ENCODE measurements at places on chromosomes 1 and 21.
A peak's percentile ranks its signal among the peaks of the same experiment; 100 is the strongest.

DNA sequence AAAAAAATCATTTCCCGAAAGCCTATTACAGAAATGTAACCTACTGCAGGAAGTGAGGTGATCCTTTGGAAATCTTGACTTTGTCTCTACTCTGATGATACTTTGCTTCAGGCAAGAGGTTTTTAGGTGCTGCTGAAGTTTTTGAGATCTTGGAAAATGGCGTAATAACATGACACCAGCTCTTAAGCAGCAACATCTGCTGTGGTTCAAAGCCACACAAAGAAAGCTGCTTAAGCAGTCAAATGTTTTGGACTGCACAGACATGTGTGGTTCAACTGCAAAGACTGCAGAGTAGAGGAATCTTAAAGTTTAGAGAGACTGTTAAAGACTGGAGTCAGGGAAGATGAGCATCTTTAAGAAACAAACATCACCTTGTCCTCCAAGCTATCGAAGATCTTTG is 139.0 kb downstream of the RASAL2 start:
- DNase-seq: no peak

- DNase-seq: no peak
Measured at GRCh38 chr1:19654386-19654785, 10.3 kb downstream of the NBL1 start.

GRCh38 chr21:16073586-16073985 is 343.8 kb downstream of the USP25 start:
- no peak for DNase-seq

DNA sequence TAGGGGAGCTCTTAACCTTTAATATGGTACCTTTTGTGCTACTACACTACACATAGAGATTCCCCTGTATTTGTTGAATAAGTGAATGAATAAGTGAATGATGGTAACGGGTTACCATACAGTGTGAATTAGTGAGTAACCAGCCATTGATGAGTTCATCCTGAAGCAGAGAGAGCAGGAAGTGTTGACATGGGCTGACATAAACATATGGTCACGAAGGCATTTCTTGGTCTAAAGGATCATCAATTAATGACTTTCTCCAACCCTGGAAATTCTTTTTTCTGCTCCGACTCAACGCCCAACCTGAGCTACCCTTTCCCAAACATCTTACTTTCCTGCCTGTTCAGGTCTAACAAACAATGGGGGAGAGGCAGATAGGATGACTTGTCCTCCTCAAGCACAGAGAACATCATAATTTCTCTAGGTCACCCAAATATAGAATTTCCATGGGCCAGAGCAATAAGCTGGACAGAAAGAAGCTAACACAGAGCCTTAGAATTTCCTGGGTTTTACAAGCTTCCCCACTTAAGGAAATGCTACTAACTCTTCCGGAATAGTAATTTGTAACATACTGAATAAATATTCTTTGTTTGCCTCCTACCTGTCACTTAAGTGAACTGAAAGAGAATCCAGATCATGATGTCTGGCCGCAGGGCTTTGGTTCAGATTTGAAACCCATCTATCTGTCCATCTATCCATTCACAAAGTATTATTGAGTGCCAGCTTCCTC is 114.7 kb upstream of the NGF start:
- DNase-seq: no peak

- no peak for DNase-seq
Measured at GRCh38 chr1:212082765-212083406, 47.3 kb downstream of the DTL start.

GRCh38 chr1:246506674-246507481 is at the start of gene SMYD3:
SMYD3 (minus strand) TSS chr1:246507279.
- peak; percentile 78 for DNase-seq

DNA sequence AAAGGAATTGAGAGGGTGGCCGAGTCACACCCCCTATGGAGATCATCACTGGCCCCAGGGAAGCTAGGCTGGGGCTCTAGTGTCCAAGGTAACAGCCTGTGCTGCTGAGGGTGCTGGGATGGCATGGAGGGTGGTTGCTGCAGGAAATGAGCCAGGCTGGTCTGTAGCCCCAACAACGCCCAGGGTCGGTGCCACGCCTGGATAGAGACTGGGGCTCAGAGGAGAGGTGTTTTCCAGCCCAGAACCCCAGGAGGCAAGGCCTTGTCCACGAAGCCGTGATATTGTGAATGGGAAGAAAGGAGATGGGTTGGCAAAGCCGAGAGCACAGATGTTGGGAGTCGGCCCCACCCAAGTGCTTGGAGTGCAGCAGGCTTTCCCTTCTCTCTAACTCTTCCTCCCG is 68.9 kb upstream of the ACTRT2 start:
- DNase-seq: no peak

DNA sequence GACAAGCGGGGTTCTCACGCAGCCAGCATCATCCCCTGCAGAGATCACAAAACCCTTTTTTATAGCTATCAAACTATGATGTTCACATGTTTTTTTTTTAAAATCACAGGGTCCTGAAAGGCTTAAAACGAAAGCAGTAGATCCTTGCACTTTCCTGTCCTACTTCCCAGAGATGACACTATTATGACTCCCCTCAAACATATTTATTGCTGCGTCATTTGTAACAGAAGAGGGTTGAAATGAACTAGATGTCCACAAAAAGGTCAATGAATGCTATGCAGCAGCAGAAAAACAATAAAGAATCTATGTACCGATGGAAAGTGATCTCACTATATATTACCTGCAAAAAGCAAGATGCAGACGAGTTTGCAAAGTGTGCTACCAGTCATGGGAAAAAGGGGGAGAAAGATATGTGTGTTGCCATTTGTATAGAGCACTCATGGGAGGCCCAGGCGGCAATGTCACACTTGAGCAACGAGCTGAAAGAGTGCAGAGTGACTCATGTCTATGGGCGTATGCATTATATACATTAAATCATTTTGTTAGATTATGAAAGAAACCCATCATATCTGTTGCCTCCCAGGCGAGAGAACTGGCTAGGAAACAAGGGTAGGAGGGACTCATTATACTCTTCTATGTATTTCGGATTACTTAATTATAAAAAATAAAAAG is 68.9 kb upstream of the PARP1 start:
- no peak for DNase-seq

GRCh38 chr1:203519053-203519840 is 25.3 kb downstream of the OPTC start:
- no peak for DNase-seq

DNA sequence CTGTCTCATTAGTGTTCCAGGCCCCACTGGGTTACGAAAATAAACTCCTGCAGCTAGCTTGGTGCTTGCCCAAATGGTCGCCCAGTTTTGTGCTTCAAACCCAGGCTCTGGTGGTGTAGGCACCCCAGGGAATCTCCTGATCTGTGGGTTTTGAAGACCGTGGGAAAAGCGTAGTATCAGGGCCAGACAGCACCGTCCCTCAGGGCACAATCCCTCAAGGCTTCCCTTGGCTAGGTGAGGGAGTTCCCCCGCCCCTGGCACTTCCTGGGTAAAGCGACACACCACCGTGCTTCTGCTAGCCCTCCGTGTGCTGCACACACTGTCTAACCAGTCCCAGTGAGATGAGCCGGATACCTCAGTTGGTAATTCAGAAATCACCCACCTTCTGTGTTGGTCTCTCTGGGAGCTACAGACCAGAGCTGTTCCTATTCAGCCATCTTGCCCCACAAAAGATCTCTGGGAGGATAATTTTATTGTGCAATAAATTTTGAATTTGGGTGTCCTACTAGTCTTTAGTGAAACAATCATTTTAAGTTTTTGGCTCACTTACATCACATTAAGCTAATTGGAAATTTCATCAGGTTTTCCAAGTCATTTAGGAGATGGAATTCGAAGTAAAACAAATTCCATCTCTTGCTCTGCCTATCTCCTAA is 9.4 kb upstream of the SLC25A24 start:
- peak; percentile 10 for DNase-seq

DNA sequence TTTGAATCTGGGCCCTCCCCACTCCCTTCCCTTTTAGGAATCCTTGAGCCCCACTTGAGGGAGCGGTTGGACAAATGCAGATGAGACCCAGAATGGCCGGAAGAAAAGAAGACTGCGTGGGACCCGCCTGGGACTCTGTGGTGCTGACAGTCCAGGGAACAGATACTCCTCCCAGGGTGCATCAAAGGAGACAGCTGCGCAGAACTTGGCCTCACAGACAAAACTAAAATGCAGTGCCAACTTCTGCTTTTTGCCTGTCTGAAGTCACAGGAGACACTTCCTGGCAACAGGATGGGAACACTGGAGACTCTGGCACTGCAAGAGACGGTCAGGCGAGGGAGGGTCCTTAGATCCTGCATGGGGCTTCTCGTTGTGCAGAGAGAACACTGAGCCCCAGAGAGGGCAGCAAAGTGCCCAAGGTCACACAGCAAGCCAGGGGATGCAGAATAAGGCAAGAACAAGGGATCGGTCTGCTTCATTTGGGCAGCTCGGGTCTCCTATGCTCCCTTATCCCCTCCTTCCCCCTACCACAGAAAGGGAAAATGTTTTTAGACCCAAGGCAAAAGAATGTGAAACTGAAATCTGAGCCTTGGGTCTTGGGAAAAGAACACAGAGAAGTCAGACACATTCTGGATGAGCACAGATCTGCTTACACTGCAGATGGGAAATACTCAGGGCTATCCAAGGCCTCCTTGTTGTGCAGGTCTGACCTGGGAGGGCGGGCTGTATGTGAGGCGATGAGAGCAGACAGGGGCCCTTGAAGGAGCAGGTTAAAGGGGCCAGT is 182.4 kb downstream of the TRABD2B start:
- DNase-seq: no peak

GRCh38 chr1:38819040-38819439 is 40.5 kb downstream of the RRAGC start:
- no peak for DNase-seq

DNA sequence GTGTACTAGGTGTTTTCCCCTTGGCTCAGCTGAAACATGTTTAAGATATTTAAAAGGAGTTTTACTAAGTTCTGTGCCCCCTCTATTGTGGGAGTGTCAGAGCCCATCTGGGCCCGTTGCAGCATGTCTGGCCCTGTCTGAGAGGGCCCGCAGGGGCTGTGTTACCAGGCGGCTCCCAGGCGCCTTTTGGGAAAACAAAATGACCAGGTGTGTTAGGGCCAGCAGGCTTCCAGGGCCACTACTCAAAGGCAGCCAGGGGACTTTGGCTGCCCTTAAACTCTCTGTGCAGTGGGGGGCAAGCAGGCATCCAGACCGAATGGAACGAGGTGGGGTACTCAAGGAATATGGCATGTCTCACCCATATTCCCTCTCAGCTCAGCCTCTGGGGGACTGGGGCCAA is 111.7 kb downstream of the KCNN3 start:
- DNase-seq: no peak

DNA sequence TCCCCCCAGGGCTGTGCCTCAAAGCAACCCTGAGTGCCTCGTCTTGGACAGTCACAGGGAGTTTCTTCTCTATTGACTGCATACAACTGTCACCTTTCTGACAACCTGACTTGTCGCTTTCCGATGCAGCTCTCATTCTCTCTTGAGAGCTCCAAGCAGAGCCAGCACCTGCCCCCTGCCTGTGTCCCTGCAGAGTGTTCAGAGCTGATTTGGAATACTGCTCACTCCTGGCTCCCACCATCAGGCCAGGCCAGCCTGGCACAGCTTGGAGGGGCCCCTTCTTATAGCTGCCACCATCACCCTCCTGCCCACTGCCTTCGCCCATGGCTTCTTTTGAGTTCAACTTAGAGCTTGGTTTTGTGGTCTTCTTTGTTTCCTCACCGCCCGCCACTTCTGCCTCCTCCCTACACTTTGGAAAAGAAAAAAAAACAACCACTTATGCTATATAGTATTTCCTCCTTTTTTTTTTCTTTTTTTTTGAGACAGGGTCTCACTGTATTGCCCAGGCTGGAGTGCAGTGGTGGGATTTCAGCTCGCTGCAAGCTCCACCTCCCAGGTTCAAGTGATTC is 12.3 kb downstream of the NCF2 start:
- DNase-seq: no peak

- DNase-seq: no peak
Measured at GRCh38 chr1:67695963-67696362, 11.0 kb downstream of the GADD45A start.

DNA sequence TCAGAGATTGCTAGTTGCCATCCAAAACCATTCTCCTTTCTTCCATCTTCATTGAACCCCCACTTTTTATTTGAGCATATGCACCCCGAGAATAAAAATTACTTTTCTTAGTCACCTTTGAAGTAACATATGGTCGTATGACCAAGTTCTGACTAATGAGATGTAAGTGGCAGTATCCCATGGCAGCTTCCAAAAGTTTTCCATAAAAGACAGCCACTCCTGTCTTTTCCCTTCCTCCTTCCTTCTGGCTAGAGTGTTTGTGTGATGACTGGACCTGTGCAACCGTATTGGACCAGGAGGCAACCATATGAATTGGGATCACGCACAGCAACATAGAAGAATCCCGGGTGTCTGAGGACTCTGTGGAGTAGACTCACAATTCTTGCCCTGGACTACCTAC is 41.1 kb upstream of the CCSAP start:
- no peak for DNase-seq

GRCh38 chr1:182069028-182069466 is 7.5 kb upstream of the ZNF648 start:
- DNase-seq: peak; percentile 46

- DNase-seq: no peak
Measured at GRCh38 chr1:116036255-116036654, 59.9 kb downstream of the SLC22A15 start.

DNA sequence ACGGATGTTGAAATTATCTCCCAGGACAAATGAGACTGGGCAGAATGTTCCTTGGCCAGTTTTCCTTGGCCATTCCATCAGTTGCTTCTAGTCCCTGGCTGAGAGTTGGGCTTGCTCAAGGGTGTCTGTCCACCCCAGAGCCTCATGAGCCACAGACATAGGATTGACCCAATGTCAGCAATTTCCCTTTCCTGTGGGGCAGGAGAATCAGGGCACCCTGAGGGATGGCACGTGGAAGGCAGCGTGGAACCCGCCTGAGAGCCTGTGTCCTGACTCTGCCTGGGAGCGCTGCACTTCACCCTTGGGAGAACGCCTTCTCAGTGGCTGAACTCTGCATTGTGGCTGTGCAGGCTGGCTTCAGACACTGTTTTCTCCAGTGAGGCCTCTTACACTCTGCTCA is 71.3 kb upstream of the B3GALNT2 start:
- DNase-seq: no peak

DNA sequence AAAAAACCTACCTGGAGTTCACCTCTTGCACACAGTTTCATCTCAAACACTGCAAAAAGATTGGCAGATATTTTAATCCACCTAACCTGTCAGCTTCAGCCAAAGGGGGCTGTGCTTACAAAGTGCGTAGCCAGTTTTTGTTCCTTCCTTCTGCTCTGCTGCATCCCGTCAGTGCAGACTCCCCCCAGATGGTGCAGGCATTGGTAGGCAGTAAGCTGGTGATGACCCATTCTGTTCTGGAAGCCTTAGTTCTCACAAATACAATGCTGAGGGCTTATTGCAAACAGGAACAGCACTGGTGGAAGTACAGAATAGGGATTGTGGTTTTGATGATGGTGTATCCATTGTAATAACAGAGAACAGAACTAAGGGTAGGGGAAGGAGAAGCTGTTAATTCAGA is 239.5 kb downstream of the RYR2 start:
- no peak for DNase-seq

DNA sequence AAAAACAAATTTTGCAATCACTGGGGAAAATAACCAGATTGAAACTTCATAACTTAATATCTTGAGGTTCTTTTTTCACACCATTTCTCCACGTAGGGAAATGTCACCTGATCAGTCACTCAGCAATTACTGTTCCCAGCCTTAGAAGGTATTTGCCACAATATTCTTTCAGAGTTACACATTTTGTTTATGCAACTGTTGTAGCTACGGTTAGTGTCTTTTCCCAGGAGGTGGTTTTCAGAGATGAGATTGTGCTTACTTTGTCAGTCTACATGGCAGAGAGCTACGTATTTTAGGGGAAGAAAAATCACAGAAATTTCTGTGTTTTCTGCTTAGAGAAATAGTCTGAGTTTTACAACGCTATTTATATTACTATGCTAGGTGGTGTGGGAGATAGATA is 792.8 kb upstream of the B3GALT2 start:
- no peak for DNase-seq

Data from activated CD4-positive, alpha-beta T cell treated with anti-CD3 and anti-CD28 coated beads for 48 hours (primary cell).